ENCODE measurements at places on chromosomes 11 and 22.

- no peak for DNase-seq
Observed at GRCh38 chr11:34192481-34193401, 87.3 kb downstream of the NAT10 start.

DNA sequence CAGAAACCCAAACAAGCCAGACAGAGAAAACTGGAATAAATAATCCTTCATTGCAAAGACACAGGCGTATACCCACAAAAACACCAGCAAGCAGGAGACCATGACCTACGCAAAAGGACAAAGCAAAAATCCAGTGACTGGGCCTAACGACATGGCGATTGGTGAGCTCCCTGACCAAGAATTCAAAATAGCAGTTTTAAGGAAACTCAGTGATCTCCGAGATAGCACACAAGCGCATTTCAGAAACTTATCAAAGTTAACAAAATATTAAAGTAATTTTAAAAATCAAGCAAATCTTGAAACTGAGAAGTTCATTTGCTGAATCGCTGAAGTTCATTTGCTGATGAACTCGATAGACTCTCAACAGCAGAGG is 27.6 kb downstream of the DBX1 start:
- no peak for DNase-seq

- DNase-seq: no peak
Observed at GRCh38 chr11:57425565-57426438, 1.1 kb downstream of the SLC43A3 start.

GRCh38 chr11:12840871-12841660 is 166.8 kb downstream of the TEAD1 start:
- DNase-seq: no peak

GRCh38 chr11:119190531-119190930 is 5.3 kb downstream of the NHERF4 start:
- DNase-seq: no peak

GRCh38 chr11:45556851-45557707 is 108.3 kb downstream of the CHST1 start:
- DNase-seq: no peak

GRCh38 chr11:68574308-68574707 is 110.0 kb upstream of the GAL start:
- no peak for DNase-seq

- DNase-seq: no peak
Observed at GRCh38 chr11:95291946-95292345, 60.9 kb upstream of the SESN3 start.

- DNase-seq: no peak
Observed at GRCh38 chr11:16925561-16926065, 88.6 kb downstream of the PLEKHA7 start.

DNA sequence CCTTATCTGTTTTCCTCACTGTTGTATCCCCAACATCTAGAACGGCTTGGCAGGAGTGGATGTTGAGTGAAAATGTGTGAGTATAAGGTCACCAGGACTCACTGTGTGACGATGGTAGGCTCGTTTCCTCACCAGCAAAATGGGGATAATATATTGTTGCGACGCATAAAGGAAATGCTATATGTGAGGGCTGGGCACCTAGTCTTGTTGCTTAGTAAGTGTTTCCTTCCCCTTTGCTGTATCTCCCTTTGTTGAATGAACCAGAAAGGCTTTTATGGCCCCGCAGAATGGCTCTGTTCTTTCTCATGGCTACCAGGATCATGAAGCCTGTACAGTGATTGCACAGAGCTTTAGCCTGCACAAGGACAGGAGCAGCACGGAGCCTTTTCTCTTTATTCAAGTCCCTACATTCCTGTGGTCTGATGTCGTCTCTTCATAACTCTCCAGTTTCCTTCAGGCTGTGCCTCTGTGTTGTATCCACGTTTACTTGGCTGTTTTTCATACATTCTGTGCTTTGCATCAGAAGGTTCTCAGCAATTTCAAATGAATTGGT is 5.4 kb downstream of the TNRC6B start:
- DNase-seq: no peak

GRCh38 chr11:67276781-67277230 is 10.5 kb downstream of the GRK2 start:
- no peak for DNase-seq

DNA sequence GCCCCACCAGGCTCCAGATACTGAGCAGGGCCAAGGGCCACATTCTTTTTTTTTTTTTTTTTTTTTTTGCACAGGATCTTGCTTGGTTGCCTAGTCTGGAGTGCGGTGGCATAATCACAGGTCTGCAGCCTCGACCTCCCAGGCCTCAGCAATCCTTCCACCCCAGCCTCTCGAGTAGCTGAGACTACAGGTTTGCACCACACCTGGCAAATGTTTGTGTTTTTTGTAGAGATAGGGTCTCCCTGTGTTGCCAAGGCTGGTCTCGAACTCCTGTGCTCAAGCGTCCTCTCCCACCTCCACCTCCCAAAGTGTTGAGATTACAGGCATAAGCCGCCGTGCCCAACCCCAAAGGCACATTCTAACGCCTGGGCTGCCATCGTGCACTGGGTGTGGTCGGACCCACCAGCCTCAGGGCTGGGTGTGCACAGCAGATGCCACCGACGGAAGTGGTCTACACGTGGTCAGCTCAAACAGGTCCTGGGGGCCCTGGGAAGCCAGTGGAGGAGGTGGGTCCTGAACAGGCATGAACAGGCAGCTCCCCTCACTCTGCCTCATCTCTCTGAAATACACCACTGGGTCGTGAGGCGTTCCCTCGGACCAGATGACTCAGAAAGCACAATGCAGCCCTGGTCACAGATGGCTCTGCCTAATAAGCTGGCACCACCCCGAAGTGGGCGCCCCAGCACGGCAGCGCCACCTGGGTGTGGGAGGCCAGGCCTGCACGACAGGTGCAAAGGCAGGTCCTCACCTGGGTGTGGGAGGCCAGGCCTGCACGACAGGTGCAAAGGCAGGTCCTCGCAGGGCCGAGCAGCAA is 5.1 kb upstream of the B4GALNT4 start:
- peak; percentile 38 for DNase-seq

DNA sequence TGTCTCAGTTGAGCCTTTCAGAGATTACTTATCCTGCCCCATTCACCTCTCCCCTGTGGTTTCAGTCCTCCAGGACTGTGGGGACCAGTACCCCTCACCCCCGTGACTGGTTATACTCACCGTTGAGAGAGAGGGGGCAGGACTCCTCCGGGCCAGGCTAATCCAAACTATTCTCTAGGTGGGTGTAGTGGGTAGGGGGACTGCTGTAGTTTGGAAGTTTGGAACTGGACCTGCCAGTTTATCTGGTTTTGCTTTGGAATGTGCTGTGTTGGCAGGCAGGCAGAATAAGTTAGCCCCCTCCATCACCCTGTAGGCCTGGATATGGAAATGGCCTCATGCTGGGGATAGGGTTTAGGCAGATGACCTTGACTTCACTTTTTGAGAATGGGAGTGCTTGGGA is 13.5 kb downstream of the TEAD1 start:
- DNase-seq: no peak

- no peak for DNase-seq
Observed at GRCh38 chr11:93717501-93717900, 23.8 kb downstream of the TAF1D start.

DNA sequence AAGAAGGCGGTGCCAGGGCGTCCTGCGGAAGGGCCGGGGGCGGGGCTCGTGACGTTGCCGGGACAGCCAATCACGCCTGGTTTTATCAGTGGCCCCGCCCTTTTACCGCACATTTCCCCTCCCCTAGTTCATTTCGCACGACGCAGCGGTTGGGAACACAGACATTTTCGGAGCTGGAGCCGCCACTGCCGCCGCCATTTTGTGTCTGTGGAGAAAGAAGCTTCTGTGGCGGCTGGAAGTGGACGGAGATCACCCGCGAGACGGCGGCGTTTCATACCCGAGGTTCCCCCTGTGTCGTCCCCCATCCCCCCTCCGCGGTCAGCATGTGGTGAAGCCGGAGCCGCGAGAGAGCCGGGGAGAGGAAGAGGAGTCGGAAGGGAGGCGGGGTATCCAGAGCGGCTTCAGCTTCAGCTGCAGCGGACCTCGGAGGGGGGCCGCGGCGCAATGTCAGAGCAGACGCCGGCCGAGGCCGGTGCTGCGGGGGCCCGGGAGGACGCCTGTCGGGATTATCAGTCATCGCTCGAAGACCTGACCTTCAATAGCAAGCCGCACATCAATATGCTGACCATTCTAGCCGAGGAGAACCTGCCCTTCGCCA is at the start of gene PCF11:
Gene PCF11 (plus strand): TSS at position 136 of the 598 bp plus-strand sequence. CDS start 309 bp downstream, at position 445.
- no peak for DNase-seq

GRCh38 chr22:46065691-46066454 is 84.5 kb upstream of the PPARA start:
- DNase-seq: no peak

DNA sequence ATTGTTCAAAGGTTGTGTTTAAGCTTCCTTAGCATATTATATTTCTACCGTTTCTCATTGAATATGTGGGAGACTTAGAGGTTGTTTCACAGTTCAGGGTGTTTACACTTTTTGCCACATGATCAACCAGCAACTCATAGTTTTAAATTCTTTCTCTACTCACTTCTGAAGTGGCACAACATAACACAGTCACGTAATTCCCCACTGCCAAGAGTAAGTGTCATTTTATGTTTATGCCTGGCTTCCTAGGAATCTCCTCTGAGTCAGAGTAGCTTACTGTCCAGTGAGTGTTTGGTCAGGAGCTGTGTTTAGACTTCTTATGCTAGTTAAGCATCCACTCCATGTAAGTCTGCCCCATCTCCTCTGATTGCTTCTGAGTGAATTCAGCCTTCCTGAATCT is 520.8 kb upstream of the KIRREL3 start:
- no peak for DNase-seq

DNA sequence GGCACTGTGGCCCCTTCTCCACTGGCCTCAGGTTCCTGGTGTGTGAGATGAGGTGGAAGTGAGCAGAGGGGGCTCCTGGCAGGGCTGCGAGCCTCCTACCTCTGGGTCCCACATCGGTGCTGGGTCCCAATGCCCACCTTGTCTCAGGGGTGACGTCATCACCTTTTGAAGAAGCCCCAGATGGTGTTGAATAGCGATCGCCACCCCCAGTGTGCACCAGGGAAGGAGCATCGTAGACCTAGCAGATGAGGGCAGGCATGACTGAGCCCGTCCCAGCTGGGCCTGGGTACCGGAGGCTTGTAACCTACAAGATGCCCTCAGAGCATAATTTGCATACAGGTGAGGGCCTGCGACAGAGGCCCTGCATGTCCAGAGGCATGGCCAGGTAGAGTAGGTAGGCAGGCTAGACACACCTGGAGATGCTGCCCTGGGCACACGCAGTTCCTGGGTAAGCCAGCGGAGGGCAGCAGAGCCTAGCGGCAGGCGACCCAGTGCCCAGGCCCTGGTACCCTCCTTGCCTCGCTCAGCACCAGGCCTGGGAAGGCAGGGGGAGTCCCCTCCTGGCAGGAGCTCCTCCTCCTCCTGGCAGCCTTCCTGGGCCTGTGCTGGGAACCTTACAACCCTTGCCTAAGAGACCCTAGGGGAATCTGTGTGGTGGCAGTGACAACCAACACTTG is 52.5 kb downstream of the TPCN2 start:
- peak; percentile 60 for DNase-seq

DNA sequence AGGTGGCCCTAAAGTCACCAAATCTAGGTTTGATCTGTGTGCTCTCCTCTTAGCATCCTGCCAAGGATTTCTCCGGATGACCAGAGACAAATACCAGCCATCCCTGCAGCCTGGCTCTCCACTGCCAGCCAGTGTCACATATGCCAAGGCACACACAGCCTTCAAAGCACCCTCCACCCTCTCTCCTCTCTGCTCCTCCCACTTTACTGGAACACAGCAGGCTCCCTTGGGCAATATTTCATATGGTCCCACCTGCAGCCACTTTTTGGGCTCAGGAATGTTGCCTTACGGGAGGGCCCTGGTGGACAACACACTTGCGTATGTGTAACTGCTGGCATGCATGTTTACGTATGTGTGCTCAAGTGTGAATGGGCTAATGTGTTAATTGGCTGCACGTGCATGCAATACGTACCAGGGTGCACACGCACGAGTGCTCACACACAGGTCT is 183.9 kb downstream of the CEP164 start:
- no peak for DNase-seq

GRCh38 chr11:19766206-19766605 is 53.6 kb downstream of the NAV2 start:
- DNase-seq: no peak

GRCh38 chr11:117717485-117718314 is 79.3 kb downstream of the DSCAML1 start:
- no peak for DNase-seq

DNA sequence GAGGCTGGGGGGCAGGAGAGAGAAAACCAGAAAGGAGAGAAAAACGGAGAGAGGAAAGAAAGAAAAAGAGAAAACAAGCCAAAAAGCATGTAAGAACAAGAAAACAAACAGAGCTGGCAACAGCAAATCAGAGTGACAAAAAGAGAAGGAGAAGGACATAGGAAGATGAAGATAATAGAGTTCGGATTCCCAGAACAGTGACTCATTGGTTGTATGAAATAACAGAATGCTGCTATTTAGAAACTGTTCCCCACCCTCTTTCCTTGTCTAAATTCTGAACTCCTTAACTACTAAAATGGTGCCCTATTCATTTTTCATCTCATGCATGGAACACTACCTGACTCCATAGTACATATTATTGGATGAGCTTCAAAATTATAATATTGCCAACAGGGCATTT is 317.4 kb downstream of the C11orf87 start:
- DNase-seq: no peak

DNA sequence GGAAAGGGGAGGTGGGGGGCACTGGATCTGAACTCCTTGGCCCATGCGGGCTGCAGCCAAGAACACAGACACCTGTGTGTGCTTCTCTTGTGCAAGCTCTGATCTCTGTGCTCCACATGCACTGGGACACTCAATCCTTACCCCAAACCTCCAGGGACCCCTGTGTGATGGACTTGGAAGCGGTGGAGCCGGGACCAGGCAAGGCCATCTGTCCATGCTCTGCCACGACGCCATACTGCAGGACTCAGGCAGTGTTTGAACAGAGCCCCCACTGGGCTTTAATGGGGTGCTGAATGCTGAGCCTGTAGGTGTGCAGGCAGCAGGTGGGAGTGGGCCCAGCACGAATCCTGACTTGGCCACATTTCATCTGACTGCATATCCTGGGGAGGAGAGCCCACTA is 23.4 kb downstream of the PPM1F start:
- no peak for DNase-seq

- no peak for DNase-seq
Observed at GRCh38 chr11:645536-645935, 8.5 kb downstream of the DRD4 start.

GRCh38 chr11:72308226-72309073 is 64.5 kb upstream of the PHOX2A start:
- DNase-seq: no peak

DNA sequence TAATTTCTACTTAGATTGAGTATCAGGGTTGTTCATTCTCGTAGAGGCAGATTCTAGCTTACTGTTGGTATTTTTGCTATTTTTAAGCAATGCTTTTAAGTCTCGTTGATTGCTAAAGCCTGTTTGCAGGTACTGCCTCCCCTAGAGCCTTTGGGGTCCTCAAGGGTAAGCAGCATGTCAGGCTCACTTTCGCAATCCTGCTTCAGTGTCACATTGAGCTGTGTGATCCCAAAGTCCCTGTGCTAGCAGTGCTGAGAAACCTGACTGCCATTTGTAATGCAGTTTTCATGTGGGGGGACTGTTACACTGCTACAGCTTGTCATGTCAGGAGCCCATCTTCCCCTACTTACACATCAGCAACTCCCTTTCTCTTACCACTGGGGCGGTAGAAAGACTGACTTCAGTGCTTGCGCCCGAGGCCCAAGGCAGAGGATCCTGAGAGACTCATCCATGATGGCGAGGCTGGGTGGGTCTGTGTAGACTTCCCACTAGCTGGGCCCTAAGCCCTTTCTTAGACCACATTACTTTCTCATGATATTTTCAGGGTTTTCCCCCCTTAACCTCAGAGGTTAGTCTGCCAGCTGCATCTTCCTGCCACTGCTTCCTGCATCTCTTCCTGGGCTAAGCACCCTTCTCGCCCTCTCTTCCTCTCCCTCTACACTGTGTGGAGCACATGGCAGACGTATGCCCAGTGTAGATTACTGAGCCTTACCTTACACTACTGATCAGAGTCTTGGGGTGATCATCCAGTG is 40.8 kb upstream of the ST14 start:
- DNase-seq: no peak
